Activated CD4-positive, alpha-beta T cell treated with anti-CD3 and anti-CD28 coated beads, Interleukin-2, amount 50 U/mL, for 4 hours (primary cell): ENCODE measurements at places on chromosomes 5 and 9.

DNA sequence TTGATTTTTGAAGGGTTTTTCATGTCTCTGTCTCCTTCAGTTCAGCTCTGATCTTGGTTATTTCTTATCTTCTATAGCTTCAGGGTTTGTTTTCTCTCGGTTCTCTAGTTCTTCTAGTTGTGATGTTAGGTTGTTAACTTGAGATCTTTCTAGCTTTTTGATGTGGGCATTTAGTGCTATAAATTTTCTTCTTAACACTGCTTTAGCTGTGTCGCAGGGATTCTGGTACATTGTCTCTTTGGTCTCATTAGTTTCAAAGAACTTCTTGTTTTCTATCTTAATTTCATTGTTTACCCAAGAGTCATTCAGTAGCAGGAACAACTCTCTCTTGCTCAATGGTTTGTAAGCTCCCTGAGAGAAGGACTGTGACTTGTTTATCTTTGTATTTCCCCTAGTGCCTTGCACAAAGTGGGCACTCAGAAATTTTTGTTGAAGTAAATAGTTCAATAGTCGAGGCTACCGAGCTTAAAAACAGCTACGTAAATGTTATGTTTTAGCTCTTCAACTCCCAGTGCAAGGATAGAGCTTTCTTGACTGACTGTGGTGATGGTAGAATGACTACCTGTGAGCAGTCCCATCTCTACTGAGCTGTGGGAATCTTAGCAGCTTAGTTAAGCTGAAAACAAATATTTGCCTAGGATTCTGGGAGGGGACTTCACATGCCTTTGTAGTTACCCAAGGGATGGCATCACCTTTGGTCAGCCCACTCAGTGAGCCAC is 225.8 kb upstream of the ELL2 start:
- DNase-seq = no peak

DNA sequence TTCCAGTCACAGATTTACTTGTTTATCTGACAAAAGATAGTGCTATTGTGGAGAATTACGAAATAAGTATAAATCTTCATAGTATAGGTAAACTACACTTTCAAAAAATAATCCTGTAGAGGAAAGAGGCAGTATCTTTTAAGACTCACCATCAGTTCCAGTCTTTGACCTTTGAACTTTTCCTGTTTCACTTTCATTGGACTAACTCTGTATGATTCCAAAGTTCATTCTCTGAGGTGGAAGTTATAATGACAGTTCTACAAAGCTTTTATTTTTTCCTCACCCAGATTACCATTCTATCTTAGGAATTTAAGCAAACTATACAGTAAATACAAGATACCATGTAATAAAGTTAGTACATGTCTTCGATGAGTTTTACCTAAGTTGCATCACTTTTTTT is 901.3 kb upstream of the SEMA6A start:
- no peak for DNase-seq

DNA sequence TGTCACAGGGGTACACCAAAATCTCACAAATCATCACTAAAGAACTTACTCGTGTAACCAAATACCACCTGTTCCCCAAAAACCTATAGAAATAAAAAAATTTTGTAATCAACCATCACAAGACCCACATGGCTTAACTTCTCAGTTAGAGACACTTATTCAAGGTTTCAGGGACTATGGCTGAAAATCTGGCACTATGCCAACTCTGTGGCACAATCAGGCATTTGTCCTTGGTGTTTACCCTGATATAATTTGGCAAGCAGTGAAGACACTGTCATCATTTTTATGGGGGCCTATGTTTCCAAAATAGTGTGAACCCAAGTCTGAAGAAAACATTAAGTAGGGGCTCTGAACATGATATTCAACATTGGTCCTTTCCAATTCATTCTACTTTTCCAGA is 59.0 kb downstream of the ZNF622 start:
- DNase-seq = no peak

GRCh38 chr5:180069589-180070247 is 1.8 kb downstream of the RNF130 start:
- no peak for DNase-seq

DNA sequence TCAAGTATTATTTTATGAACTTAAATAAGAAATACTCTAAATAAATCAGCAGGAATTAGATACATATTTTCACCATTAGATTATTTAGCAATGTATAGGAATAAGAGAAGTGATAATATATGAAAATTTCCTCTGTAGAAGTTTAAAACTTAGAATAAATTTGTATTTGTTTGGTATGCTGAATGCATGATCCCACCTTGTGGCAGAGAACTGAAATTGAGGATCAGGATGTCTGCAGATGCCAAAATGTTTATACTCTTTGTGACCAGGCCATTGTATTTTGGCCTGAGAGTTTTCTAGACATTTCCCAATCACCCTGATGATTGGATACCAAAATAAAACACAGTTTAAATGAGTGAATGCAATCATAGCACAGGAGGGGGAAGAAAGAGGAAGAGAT is 6.3 kb downstream of the TYRP1 start:
- DNase-seq = no peak

GRCh38 chr5:87452837-87453236 is 40.1 kb upstream of the CCNH start:
- no peak for DNase-seq

GRCh38 chr9:128600099-128600498 is 47.7 kb downstream of the SPTAN1 start:
- no peak for DNase-seq

GRCh38 chr9:69937360-69937759 is 106.3 kb upstream of the MAMDC2 start:
- no peak for DNase-seq

DNA sequence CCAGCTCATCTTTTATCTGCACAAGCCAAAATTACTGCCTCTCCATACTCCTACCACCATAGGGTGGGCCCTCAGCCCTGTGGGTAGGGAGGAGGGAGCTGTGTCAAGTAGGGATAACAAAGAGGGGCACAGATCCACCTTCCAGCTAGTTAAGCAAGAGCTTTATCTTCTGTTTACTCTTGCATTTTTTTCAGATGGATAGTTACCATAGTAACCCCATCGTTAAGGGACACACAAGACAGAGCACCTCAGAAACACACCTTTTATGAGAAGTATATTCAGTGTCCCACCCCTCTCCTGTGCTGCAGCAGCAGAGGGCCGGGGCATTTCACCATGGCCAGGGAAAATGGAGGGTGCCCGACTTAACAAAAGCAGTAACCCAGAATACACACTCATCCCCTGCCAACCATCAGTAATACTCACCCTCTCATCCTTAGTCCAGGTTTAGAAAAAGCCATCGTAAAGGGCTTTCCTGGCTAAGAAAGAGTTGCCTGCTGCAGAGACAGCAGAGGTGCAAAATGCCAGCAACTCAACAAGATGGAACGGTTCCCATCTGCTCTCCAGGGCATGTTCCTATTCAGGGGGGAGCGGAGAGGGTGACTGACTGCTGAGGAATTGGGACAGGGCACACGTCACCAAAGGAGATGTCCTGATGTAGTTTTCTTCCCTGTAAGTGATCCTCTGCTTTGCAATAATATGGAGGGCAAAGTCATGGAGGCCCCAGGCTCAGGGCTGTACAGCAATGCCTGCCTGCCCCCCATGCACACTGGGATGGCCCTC is 25.1 kb downstream of the MACROH2A1 start:
- DNase-seq = no peak

DNA sequence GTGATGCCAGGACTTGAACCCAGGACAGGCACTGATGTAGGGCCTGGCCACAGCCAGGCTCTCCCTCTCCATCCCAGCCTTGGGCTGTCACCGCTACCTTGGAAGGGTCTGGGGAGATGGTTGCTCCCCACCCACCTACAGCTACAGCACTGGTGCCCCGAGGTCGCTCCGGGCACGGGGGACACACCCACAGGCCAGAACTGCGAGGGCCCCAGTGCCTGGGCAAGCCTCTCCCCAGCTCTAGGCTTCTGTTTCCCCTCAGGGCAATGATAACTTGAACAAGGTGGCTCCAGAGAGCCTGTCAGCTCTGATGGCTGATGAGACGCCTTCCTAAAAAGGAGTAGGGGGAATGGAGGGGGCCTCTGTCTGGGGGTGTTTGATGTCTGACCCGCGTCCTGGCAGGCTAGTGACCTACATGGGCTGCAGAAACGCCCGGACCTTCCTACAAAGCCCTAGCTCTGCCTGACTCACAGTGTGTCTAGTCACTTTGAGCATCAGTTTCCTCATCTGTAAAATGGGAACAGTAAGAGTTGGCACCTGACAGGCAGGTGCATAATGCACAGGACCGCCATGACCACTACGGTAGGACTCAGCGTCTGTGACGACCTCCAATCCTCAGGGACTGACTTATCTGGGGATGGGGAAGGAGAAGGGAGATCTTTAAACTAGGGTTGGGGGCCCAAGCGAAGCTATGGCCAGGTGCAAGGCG is 76.4 kb downstream of the LRSAM1 start:
- no peak for DNase-seq

DNA sequence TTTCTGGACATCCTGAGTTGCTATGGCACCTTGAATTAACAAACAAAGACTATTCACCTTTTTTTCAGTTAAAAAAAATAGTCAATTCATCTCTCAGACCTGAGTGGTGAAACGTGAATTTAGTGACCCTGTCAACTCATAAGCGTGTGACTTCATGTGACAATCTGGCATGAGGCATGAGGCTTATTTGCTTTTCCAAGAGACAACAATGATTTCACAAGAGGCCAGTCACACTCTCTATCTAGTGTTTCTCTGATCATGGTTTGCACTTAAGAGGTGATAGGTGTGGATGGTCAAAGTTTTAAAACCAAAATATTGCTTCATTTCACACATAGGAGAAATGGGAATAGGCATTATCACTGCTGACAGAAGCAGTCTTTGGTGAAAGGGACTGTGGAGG is 559.6 kb upstream of the ACO1 start:
- DNase-seq = no peak

DNA sequence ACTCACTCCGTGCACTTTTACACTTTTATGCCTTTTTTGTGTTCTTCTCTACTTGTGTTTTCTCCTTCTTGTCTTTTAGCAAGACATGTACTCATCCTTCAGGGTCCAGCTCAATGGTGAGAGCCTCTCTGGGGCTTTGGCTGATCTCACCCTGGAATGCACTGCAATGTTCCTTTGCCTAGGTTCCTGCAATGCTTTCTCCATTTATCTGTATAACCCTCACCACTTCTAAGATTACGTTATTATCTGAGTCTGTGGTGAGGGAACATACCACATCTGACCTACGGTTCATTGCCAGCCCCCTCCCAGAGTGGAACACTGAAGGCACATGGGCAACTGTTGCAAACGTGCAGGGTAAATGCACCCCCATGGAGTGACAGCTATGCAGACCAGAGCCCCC is 47.3 kb downstream of the KCNIP1 start:
- no peak for DNase-seq

DNA sequence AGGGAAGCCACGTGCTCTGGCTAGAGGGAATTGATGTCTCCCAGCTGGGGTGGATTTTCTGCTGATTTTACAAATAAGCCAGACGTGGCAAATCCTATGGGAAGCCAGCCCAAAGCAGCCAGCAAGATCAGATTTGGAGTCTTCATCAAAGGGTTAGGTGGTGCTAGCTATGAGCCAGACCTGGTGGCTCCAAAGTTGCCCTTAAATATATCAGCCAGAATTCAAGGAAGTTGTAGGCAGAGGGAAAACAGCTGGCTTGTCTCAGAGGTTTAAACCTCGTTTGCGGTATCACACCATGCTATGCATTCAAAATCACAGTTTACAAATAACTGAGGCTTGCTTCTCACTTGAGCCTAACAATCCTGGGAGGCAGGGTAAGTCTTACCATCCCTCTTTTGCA is 313.2 kb downstream of the MLLT3 start:
- no peak for DNase-seq

DNA sequence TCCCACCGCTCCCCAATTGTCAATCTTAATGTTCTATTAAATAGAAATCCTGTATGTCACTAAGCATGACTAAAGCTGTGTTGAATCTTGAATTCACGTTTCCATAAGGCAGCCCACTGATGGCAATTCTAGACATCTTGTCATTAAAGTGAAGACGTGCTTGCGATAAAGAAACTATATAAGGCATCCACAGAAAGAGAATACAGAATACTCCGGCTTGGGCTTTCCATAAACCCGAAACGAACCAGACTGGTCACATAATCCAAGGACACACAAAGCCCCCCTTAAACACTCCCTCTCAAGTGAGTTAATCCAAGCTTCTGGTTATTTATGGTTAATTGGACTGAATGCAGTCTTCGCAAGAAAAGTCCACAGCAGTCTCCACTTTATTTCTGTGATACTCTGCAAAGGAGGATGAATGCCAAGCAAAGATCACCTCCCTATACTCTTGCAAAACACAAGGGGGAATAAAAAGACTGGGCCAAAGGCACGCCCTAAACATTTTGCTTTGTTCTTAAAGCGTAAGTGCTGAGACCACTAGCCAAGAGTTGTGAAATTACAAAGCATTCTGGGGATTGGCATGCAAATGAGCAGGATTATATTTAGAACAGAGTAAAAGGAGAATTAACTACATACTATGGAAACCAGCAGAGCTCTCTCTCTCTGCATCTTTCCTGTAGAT is 54.7 kb downstream of the DPYSL3 start:
- no peak for DNase-seq

- DNase-seq = no peak
These were observed 7.1 kb upstream of the PDCD6 start for GRCh38 chr5:264338-264737.

DNA sequence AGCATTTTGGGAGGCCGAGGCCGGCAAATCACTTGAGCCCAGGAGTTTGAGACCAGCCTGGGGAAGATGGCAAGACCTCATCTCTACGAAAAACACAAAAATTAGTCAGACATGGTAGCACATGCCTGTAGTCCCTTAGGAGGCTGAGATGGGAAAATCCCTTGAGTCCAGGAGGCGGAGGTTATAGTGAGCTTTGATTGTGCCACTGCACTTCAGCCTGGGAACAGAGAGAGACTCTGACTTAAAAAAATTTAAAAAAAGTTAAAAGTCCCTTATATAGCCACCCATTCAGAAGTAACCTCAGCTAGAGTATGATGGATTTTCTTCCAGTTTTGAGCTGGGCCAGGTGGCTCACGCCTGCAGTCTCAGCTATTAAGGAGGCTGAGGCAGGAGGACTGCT is 72.4 kb downstream of the UGCG start:
- DNase-seq = no peak

DNA sequence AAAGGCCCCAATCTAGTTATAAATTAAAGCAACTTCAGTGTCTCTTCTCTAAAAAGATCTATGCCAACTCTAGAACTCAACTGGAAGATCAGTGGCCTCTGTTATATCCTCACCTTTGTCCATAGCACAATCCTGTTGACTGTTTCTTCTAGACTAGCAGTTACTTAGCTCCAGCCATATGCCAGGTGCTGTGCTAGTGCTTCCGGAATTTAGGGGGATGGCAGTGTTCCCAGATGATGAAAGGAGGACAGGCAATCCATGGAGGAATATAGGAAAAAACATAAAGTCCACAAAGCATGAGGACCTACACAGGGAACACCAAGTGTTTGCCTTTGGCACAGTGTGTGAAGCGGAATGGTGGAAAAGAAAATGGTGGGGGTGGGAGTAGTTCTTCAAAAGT is 214.3 kb downstream of the MAPKAP1 start:
- DNase-seq = no peak

- no peak for DNase-seq
These were observed 228.1 kb upstream of the NR4A3 start for GRCh38 chr9:99593610-99594009.

GRCh38 chr9:93085676-93086075 is 10.3 kb upstream of the CARD19 start:
- DNase-seq = no peak
